Stomach (tissue), 19 donors: ENCODE measurements at places on chromosomes 11 and 22. TPM values are rescaled to one million over a fixed set of nuclear protein-coding genes. Genes with fewer than 3 reads are reported as not detected.

The MS4A7 gene
- polyA plus RNA-seq = 13.3 TPM

The TLCD5 gene
- 0.76 TPM for polyA plus RNA-seq

The BIK gene
- 25.5 TPM for polyA plus RNA-seq

The PES1 gene
- polyA plus RNA-seq = 48.0 TPM

The SLC25A18 gene
- 0.70 TPM for polyA plus RNA-seq

The OR10A6 gene
- polyA plus RNA-seq = not detected

The NAGA gene
- 9.8 TPM for polyA plus RNA-seq

The ACP2 gene
- polyA plus RNA-seq = 10.8 TPM

The DEPDC7 gene
- polyA plus RNA-seq = 1.4 TPM

The ETS1 gene
- 7.0 TPM for polyA plus RNA-seq

The C11orf97 gene
- not detected for polyA plus RNA-seq

The SNX19 gene
- polyA plus RNA-seq = 11.6 TPM

The C11orf91 gene
- polyA plus RNA-seq = not detected

The TEX54 gene
- not detected for polyA plus RNA-seq

The LRRC32 gene
- 23.5 TPM for polyA plus RNA-seq

The OR1S2 gene
- polyA plus RNA-seq = not detected

The GPR83 gene
- polyA plus RNA-seq = not detected

The CDKN1C gene
- polyA plus RNA-seq = 41.7 TPM

The KDELR3 gene
- polyA plus RNA-seq = 6.8 TPM

The MRGPRX4 gene
- polyA plus RNA-seq = not detected

The SCGB1C1 gene
- polyA plus RNA-seq = not detected

The STX5 gene
- polyA plus RNA-seq = 29.3 TPM

The OR52B6 gene
- not detected for polyA plus RNA-seq

The BANF1 gene
- polyA plus RNA-seq = 207 TPM

The KRTAP5-7 gene
- polyA plus RNA-seq = 0.10 TPM

The RTN4R gene
- polyA plus RNA-seq = 1.4 TPM
